Spinal cord (tissue), 10 donors: ENCODE measurements at places on chromosomes 3 and 15.

GRCh38 chr3:34073961-34074360, 275.5 kb downstream of the PDCD6IP start:
- no peaks in the 10 kb centered on the region for H3K36me3 ChIP-seq
- H3K27me3 ChIP-seq = no peaks in the 10 kb centered on the region
- DNase-seq = no peak
- no peak overlapping the region for H3K27ac ChIP-seq

- H3K4me1 ChIP-seq = no peaks in the 10 kb centered on the region
- H3K36me3 ChIP-seq = no peaks in the 10 kb centered on the region
- H3K4me3 ChIP-seq = no peak overlapping the region
These were observed 31.8 kb downstream of the PCOLCE2 start for GRCh38 chr3:142857056-142857455.

- DNase-seq = no peak
- no peaks in the 10 kb centered on the region for H3K27me3 ChIP-seq
- H3K27ac ChIP-seq = no peak overlapping the region
- H3K36me3 ChIP-seq = no peaks in the 10 kb centered on the region
- peaks cover 6% of the 10 kb centered on the region for H3K4me1 ChIP-seq
These were observed 11.4 kb downstream of the MYO5C start for GRCh38 chr15:52284164-52284563.

DNA sequence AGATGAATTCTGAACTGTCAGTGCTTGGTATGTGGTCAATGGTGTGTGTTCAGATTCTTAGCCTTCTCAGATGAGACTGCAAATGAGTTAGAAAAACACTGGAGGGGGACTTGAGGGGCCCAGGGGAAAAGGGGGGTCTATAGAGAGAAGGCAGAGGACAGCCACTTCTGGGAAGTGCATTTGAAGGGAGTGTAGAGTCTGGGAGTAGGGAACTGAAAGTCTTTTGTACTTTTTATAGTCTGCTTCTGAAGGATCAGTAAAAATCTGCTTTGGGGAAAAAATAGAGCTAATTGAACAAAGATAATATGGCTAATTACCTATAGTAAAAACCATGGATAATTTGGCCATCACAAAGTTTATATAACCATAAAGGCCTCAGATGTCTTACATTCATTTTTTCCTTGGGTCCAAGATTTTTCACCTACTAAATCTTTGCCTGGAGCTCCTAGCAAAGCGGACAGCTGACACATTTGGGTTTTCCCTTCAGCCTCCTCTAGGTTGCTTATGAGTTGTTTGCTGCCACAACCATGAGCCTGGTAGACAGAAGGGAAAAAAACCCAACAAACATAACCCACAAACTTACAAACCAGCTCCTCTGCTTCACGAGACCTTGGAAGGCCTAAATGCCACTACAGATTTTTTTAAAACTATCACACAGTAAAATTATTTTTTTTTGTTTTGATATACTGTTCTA, 48.8 kb downstream of the CD86 start:
- no peak overlapping the region for H3K27ac ChIP-seq
- DNase-seq = no peak
- H3K36me3 ChIP-seq = no peaks in the 10 kb centered on the region
- no peaks in the 10 kb centered on the region for H3K27me3 ChIP-seq

DNA sequence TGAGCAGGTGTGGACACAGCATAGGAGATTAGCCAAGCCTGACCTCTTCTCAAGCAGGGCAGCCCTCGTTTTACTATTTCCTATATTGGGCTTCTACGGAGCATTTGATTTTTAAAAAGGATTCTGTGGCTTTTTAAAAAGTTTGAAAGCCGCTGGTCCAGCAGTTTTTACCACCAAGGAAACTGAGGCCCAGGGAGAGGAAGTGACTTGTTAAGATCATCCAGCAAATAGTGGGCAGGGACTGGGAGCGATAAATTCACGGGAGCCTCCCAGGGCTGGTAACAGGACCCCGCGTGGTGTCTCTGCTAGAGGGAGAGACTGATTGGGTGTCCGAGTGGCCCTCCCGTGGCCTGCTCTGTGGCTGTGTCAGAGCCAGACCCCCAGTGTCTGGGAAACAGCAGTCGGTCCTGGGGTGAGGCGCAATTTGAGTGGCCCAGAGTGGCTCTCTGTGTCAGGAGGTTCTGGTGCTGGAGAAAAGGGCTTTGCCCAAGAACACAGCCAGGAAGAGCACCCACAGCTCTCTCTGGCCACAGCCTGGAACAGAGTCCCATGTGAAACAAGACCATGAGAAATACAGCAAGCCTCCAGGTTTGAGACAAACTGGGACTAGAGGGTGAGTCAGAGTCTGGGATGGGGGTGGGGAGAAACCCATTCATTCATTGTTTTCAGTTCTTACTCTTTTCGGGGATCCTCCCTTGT, 4.2 kb downstream of the FURIN start:
- H3K27ac ChIP-seq = no peak overlapping the region
- peak overlapping the region; percentile 48 for H3K4me3 ChIP-seq
- H3K27me3 ChIP-seq = no peaks in the 10 kb centered on the region
- H3K36me3 ChIP-seq = peaks cover 33% of the 10 kb centered on the region

- H3K36me3 ChIP-seq = peaks cover 24% of the 10 kb centered on the region
- H3K4me1 ChIP-seq = peaks cover 16% of the 10 kb centered on the region
These were observed at the start of gene ZBTB11 for GRCh38 chr3:101676765-101677435. Gene ZBTB11, minus strand, starts transcription at chr3:101677132. Its CDS starts 218 bp downstream, at chr3:101676914.

DNA sequence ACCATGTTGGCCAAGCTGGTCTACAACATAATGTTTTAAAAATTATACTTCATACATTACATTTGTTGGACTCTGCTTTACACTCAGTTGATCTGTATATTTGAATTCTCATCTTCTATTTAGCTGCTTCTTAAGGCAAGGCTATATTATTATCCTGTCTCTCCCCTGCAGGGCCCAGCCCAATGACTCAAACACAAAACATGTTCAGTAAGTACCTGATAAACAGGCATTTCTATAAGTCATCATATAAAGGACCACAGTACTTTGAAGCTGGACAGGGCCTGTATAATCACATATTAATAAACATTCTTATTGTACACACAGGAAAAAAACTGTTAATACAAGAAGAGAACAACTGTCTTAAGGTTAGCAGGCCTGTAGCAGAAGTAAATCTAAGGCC, 36.2 kb downstream of the NGLY1 start:
- no peaks in the 10 kb centered on the region for H3K27me3 ChIP-seq
- H3K4me3 ChIP-seq = no peak overlapping the region
- H3K27ac ChIP-seq = no peak overlapping the region
- peaks cover 4% of the 10 kb centered on the region for H3K36me3 ChIP-seq
- DNase-seq = no peak

DNA sequence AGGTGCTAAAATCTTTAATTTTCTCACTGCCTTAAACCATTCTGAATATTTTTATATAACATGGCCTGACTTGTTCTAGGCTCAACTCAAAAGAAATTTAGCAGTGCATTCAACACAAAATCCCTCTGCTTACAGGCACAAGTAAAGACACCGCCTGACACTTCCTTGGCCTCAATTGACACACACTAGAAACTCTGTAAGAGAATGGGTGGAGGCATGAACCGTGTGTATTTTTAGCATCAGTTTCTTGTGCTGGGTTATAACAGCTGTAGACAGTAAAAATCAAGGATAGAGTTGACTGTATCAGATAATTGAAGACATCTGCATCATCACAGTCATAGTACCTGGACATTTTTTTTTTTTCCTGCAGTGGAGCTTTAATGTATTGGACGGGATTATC, 54.3 kb downstream of the SLC9A9 start:
- H3K4me1 ChIP-seq = no peaks in the 10 kb centered on the region
- no peak overlapping the region for H3K4me3 ChIP-seq
- H3K36me3 ChIP-seq = no peaks in the 10 kb centered on the region
- no peaks in the 10 kb centered on the region for H3K27me3 ChIP-seq
- no peak for DNase-seq

GRCh38 chr15:64070965-64071851, 22.4 kb downstream of the CIAO2A start:
- peaks cover 8% of the 10 kb centered on the region for H3K36me3 ChIP-seq
- peaks cover 4% of the 10 kb centered on the region for H3K4me1 ChIP-seq
- no peak for DNase-seq
- H3K27me3 ChIP-seq = no peaks in the 10 kb centered on the region
- H3K27ac ChIP-seq = no peak overlapping the region

DNA sequence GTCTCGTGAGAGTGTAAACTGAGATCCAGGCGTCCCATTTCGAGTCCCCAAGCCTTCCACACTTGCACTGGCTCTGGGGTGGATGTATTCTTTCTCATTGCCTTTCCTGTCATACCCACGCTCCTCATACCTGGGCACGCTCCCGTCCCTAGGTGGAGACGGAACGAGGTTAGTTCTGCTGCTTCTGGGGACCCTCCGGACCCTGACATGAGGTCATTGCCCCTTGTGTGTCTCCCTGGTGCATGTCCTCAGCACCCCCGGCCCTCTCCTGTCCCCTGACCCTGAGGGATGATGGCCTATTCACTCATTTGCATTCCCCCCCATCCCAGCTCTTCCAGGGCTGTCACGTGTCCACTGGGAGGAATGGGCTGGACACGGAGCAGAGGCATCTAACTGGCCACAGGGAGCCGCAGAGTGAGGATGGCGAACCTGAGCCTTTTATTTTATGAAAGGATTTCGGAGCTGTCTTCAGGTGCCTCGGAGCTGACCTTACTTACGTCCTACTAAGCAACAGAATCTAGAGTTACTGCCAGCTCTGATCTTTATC, 8.2 kb downstream of the NIPA1 start:
- no peaks in the 10 kb centered on the region for H3K4me1 ChIP-seq
- DNase-seq = no peak
- peaks cover 9% of the 10 kb centered on the region for H3K36me3 ChIP-seq
- H3K27ac ChIP-seq = no peak overlapping the region
- no peak overlapping the region for H3K4me3 ChIP-seq
- H3K27me3 ChIP-seq = no peaks in the 10 kb centered on the region

GRCh38 chr15:37002041-37002672, 98.2 kb downstream of the MEIS2 start:
- H3K36me3 ChIP-seq = peaks cover 5% of the 10 kb centered on the region
- H3K4me3 ChIP-seq = no peak overlapping the region
- no peaks in the 10 kb centered on the region for H3K4me1 ChIP-seq
- no peaks in the 10 kb centered on the region for H3K27me3 ChIP-seq
- DNase-seq = no peak
- no peak overlapping the region for H3K27ac ChIP-seq

DNA sequence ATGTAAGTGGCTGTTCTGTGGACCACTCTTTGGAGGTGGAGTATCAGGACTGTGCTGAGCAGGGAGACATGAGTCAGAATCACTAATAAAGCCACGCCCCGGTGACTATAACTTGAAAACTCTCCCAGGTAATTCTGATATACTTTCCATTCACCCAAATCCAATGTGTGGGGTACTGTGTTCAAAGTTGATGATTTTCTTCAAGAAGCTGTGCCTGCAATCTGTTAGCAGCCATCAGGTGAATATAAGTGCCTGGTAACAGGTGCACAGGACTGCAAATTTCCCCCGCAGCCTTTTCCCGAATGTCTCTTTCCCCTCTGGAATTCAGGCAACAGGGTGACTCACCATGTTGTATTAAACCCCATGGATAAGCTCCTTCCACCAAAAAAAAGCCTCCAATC, 17.0 kb downstream of the MAGI1 start:
- no peaks in the 10 kb centered on the region for H3K36me3 ChIP-seq
- DNase-seq = peak; percentile 27
- no peaks in the 10 kb centered on the region for H3K4me1 ChIP-seq
- H3K27me3 ChIP-seq = no peaks in the 10 kb centered on the region
- no peak overlapping the region for H3K4me3 ChIP-seq
- no peak overlapping the region for H3K27ac ChIP-seq

- no peak overlapping the region for H3K27ac ChIP-seq
- H3K27me3 ChIP-seq = no peaks in the 10 kb centered on the region
- DNase-seq = no peak
- no peak overlapping the region for H3K4me3 ChIP-seq
- no peaks in the 10 kb centered on the region for H3K36me3 ChIP-seq
- H3K4me1 ChIP-seq = no peaks in the 10 kb centered on the region
These were observed 29.0 kb downstream of the AQP9 start for GRCh38 chr15:58167095-58167691.

DNA sequence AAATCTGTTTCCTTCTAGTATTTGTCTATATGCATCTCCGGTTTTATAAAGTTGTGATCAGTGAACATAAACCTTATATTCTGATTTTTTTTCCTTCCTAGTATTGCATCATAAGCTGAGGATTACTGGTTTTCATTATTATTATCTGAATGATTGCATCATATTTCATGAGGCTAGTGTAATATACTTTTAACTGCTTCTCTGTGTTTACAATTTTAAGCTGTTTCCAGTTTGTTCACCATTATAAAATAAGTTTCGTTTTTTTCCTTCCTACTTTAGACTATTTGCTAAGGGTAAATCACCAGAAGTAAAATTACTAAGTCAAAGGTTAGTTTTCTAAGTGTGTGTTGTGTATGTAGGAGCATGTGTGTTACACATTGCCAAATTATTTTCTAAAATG, 20.2 kb downstream of the SEMA6D start:
- no peaks in the 10 kb centered on the region for H3K36me3 ChIP-seq
- H3K4me3 ChIP-seq = no peak overlapping the region
- H3K27ac ChIP-seq = no peak overlapping the region
- no peak for DNase-seq
- no peaks in the 10 kb centered on the region for H3K27me3 ChIP-seq

DNA sequence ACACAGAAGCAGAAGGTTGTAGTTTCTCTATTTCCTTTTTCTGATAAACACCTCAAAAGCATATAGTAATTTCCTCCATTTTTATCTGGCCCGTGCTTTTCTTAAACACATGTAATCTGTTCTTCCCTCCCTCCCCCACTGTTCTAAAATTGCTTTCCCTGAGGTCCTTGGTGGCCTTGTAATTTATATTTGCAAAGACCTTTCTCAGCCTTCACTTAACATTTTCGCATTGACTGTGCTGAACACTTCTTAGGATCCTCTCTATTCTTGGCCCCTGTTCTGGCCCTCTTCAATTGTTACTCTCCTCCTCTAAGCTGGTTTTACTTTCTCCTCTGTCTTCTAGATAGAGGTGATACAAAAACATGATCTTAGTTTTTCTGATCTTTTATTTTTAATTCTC, 28.3 kb downstream of the GAP43 start:
- H3K27ac ChIP-seq = no peak overlapping the region
- H3K36me3 ChIP-seq = no peaks in the 10 kb centered on the region
- H3K4me1 ChIP-seq = no peaks in the 10 kb centered on the region
- no peak for DNase-seq
- no peaks in the 10 kb centered on the region for H3K27me3 ChIP-seq

GRCh38 chr15:58771621-58772250, 634 bp downstream of the MINDY2 start:
- peaks cover 8% of the 10 kb centered on the region for H3K4me1 ChIP-seq
- H3K36me3 ChIP-seq = no peaks in the 10 kb centered on the region
- H3K4me3 ChIP-seq = peak overlapping the region; percentile 89
- no peaks in the 10 kb centered on the region for H3K27me3 ChIP-seq
- DNase-seq = peak; percentile 57

DNA sequence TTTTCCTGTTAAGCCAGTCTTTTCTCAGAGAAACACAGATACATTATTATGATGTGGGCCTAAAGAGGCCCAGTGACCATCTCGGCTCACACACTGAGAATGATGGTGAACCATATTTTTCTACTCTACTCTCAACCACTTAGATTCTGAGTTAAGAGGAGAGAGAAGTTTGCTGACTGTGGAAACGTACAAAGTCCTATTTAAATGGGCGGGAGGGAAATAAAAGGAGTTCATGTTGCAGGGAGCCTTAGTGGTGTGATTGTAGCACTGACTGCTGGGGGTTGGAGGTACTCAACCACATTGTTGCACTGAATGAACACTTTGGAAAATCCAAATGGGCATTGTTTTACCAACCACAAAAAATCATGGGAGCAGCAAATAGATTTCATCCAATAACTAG, 51.0 kb downstream of the ATP8B4 start:
- DNase-seq = no peak
- H3K4me3 ChIP-seq = no peak overlapping the region
- H3K4me1 ChIP-seq = no peaks in the 10 kb centered on the region
- H3K27ac ChIP-seq = no peak overlapping the region

- no peak for DNase-seq
- no peak overlapping the region for H3K4me3 ChIP-seq
These were observed 367.2 kb downstream of the CNTN4 start for GRCh38 chr3:2465842-2466241.
